ENCODE measurements at places on chromosomes 4 and X.

DNA sequence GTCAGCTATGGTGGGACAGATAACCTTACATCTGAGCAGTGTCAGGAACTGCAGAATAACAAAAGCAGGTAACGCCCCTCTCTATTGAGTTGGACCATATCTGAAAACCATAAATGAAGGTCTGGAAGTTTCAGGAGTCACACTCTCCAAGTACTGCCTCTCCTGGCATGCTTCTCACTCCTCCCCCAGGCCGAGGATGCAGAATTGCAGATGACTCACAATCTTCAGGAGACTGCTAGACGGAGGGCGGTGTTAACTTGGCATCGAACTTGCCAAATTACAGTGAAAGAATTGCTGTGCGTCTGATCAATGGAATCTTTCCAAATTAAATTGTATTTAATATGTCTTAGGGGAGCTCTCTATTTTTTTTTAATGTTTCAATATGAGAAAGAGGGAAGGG is 67.1 kb upstream of the TRIM2 start:
- peak; percentile 90 for DNase-seq

GRCh38 chr4:91123742-91124141 is 996.5 kb downstream of the CCSER1 start:
- no peak for DNase-seq

DNA sequence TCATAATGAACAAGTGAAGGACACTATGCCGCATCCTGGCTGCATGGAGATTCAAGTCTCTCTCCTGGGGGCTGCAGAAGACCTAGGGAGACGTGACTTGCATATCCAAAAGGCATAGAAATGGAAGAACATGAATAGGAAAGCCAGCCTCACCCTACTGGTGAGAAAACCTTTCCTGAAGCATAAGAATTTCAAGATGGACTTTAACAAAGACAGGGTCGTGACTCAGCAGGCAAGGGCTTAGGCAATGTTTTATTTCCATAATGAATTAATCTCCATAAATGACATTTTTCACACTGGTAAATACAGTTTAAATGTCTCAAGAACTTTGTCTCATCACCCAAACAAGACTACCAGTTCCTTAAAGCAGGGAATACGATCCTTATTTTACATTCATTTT is 78.9 kb downstream of the RFC1 start:
- DNase-seq, result no peak

DNA sequence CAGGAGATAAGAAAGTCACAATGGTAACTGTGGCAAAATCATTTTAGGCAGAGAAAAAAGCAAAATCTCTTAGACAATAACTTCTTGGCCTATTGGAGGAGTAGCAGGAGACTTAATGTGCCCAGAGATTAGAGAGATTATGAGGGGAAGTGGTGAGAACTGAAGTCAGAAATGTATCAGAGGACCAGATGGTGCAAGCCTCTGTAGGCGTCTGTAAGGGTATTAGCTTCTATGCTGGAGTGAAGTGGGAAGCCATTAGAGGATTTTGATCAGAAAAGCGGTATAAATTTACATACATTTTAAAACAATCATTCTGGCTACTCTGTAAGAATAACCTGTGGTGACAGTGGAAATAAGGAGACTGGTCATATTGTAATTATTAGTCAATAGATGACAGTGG is 236.7 kb downstream of the FAT4 start:
- DNase-seq, result no peak

GRCh38 chr4:94889523-94889922 is 131.8 kb downstream of the BMPR1B start:
- DNase-seq, result no peak

DNA sequence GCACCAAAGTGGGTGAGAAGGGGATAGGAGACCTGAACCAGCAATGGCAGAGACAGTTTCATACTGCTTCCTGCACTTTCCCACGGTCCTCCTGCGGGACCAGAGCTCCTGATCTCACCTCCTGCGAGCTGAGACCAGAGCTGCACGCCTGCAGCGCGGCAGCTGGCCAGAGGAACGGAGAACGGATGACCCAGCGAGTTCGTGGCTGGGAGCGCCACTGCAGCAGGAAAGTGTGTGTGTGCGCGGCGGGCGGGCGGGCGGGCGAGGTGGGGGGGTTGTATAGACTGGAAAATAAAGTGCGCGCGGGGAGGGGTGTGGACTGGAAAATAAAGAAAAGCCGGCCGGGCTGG is 16.5 kb downstream of the MCF2 start:
- DNase-seq, result peak; percentile 24

- DNase-seq, result no peak
These were observed 88.7 kb downstream of the TNIP2 start for GRCh38 chr4:2667428-2667827.

GRCh38 chr4:160810941-160811340 is 1352.9 kb downstream of the FSTL5 start:
- DNase-seq, result no peak

DNA sequence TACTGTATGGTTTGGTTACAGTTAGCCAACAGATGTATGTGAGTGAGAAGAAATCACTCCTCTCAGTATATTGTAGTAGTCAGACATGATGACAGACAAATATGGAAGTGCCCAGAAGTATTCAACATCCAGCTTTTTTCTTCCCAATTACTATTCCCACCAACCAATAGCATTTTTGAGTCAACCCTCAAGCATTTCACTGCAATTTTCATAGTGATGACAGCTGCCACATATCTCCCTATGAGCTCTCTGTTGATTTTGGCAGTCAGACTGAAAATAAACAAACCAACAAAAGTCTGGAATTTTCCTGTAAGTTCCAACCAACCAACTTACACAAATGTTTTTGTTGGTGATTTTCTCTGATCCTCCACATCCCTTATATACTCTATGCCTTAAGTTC is 8.2 kb upstream of the TRAM1L1 start:
- DNase-seq, result peak; percentile 1

DNA sequence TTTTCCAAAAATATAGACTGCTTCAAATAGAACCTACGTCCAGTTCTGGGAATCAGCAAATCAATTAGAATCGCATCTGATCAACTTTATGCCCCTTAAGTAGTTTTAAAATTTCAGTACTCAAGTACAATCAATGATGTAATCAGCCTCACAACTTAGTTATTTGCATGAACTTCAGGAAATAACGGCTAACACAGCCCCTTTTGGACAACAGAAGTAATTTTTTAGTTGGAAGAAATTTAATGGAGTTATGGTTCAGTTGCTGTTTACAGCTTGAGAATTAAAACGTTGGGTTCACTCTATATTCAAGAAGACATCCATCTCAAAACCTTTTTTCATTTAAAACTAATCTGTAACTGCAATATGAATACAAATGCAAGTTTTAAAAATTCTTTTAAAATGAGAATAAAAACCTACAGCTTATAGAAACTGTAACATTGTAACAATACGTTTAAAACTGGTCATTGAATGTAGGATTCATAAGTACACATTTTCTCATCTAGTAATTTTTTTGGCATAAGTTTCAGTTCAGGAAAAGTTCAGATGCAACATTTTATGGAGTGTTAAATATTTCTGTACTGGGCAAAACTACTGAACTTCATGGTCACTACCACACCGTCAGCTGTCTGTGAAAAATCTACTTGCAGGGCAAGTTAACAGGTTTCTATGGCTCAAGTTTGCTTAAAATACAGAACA is 956 bp downstream of the TAPT1 start:
- DNase-seq, result peak; percentile 43

- peak; percentile 94 for DNase-seq
These were observed 36.6 kb downstream of the MAP7D3 start for GRCh38 chrX:136214551-136214950.

GRCh38 chrX:580030-580429 is 50.6 kb upstream of the SHOX start:
- DNase-seq, result no peak

- peak; percentile 39 for DNase-seq
These were observed 31.2 kb downstream of the RPS6KA6 start for GRCh38 chrX:84156821-84157220.

- DNase-seq, result peak; percentile 68
These were observed 33.7 kb downstream of the STK32B start for GRCh38 chr4:5084911-5085475.

- peak; percentile 52 for DNase-seq
These were observed 11.6 kb downstream of the SMIM20 start for GRCh38 chr4:25925486-25926201.

DNA sequence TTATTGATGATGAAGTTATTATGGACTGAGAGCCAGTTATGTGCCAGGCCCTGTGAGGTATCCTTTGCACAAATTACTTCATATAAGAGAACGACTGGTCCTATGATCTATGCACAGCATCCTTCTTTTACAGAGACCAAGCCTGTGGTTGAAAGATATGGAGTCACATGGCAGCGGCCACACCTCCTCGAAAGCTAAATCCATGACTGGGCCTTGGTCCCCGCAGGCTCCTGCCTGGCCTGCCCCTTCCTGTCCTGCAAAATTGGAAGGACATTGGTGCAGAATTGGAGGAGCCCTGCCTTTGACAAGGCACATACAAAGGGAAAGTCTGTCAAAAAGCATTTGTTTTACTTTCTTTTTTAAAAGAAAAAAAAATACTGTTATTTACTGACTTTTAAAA is 18.3 kb downstream of the SORBS2 start:
- no peak for DNase-seq

DNA sequence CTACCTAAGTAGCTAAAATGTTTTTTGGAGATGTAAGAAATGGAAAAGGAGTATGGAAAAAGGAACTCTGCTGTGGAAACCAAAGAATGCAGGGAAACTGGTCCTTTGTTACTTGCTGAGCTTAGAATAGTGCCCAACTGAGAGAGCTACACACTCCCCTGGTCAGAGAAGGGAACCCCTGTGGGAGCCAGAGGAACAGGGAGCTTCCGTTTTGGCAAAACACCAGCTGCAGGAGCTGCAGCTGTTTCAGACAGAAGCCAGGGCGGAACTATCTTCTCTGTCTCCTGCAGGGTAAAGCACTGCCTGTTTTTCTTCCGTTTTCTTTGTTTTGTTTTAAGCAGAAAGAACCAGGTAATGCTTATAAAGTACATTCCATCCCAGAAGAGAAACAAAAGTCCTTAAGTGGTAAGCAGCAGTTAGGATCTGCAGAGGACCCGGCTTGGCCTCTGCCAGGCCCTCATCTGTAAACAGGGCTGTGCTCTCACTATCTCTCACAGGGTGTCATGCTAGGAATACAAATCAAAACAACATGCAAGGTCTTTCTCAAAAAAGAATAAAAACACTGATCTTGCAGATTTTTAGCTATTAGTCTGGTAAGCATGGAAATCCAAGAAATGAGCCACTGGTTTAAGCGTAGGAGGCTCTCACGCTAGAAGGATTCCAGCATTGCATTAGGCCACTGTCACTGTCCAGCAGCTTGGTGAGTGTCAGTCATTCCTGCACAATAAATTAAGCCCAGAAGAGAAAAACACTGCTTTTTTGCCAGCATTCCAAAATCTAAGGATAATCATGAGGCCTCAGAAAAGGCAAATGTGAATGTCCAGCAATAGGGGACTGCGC is 76.1 kb downstream of the CHST7 start:
- DNase-seq, result peak; percentile 41

DNA sequence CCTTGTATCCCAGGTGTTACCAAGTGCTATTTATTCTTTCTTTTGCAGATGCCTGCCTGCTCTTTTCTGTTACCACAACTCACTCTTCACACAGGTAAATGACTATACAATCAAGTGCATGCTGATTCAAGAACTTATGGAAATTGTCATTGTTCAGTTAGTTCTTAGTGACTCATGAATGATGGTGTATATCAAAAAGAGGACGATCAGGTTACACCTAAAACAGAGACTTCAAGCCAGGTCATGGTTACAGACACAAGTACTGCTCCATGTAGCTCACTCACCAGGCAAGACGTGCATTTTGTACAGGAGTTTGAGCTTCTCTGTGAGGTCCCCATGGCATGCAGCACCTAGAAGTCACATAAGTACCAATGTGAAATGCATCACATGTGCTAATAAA is 59.3 kb upstream of the UCP1 start:
- no peak for DNase-seq

- DNase-seq, result no peak
These were observed 33.8 kb downstream of the TNIP3 start for GRCh38 chr4:121130326-121130660.

GRCh38 chr4:108361886-108362285 is 193.2 kb upstream of the LEF1 start:
- DNase-seq, result peak; percentile 17

- no peak for DNase-seq
These were observed 9.8 kb downstream of the ZIC3 start for GRCh38 chrX:137575596-137576255.

DNA sequence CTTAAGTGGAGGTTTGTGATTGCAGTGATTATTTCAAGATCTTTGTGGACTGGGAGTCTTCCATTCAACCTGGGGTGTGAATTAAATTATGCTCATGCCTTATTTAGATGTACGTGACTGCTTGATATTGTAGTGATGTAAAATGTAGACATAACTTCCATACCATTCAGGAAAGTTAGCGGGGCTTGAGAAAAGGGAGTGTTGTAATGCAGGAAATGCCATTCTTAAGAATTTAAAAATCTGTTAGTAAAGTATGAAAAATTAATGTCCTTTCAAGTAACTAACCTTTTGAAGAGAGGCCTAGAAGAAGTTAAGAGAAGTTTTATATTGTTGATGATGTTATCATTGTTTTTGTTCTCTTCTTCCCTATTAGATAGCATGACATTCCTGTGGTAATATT is 318.2 kb downstream of the CCSER1 start:
- no peak for DNase-seq
